HT1080 (cell line): ENCODE measurements at places on chromosomes 2 and 18. TPM values are rescaled to one million over a fixed set of nuclear protein-coding genes. Genes with fewer than 3 reads are reported as not detected.

DNA sequence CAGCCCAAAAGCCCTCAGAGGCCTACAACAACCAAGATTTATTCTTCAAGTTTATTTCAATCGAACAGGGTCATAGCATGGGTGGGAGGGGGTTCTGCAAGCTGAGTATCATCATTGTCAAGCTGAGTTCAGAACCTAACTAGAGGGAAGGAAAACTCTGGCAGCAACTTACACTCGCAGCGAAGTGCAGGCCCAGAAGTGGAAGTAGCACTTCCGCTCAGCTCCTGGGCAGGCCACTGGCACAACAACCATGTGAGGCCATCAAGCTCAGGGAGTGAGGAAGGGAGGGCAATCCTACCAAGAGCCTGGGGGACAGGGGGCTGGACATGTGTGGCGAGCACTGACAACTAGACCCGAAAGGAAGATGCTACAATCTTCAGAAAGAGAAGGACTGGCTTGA, 4.8 kb downstream of the UXS1 start:
- no peak for DNase-seq

DNA sequence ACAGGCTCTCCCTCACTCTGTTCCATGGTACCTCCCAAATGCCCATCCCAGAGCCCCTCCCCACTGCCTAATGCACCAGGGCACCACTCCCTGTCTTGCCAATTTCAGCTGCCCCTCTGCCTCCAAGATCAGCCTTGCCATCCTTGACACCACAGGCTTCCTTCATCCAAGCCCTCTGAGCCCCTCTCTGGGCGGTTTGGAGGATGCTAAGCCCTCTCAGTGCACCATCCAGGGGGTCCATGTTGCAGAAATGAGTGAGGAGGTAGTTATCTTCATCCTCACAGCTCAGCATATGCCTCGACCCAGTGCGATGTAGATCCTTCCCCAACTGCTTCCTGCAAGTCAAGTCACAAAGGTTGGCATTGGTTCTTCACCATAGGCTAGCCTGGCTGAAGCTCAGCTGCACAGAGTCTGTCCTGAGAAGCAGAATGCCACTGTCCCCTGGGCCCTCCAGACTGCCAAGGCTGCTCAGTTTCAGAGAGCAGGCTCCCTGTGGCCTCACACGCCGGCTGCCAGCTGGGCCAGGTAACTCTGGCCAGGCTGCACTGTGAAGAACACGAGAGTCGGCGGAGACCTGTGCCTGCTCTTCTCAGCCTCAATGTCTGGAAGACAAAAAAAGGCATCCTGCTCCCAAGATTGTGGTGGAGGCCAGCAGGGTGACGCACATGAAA, 9.9 kb upstream of the MAP3K2 start:
- DNase-seq, result no peak

DNA sequence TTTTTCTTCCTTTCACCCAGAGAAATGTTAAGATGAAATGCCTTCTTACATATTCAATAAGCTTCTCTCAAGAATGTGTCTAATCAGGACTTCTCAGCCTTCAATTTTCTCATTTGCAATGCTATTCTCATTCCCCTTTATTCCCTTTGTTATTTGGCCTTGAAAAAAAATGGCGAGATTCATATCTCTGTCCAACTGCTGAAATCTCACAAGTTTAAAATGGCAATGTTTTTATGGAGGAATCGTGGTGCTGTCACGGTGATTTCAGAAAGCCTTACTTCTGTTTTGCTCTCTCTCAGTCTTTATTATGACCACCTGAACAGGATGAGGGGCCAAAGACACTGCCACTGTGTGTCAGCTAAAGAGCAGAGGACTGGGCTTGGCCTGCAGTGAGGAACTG, 928.5 kb downstream of the DCC start:
- DNase-seq, result no peak

DNA sequence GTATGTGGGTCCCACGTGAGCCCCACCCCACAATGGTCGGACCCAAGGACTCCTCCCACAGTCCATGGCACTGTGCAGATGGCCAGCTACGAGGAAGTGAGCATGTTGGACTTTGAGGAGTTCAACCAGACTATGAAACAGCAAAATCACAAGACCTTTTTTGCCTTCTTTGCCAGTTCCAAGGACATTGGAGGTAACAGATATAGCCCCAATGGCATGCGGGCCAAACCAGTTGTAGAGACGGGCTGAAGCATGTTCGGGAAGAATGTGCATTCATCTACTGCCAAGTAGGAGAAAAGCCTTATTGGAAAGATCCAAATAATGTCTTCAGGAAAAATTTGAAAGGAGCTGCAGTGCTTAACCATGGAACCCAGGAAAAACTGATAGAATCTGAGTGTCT, 12.6 kb downstream of the DNER start:
- no peak for DNase-seq

GRCh38 chr2:165909466-165909865, 44.1 kb downstream of the TTC21B start:
- DNase-seq, result no peak

DNA sequence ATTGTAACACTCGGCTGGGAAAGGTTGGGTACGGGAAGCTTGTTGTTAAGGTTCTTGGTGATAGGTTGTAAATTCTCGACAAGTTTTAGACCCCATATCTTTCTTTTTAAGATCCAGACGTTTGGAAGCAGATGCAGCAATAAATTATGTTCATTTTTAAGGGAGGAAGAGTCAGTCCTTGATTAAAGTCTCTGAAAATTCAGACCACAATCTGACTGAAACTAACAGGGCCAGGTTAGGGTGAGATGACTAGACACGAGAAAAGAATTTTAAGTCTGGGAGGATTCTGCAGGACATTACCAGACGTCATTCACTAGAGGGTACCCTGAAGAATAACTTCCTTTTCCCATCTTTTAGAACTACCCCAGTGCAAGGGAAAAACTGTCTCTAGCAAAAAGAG, 16.1 kb downstream of the WIPF1 start:
- no peak for DNase-seq

- DNase-seq, result no peak
Measured at GRCh38 chr2:200099256-200099655, 143.9 kb downstream of the MAIP1 start.

DNA sequence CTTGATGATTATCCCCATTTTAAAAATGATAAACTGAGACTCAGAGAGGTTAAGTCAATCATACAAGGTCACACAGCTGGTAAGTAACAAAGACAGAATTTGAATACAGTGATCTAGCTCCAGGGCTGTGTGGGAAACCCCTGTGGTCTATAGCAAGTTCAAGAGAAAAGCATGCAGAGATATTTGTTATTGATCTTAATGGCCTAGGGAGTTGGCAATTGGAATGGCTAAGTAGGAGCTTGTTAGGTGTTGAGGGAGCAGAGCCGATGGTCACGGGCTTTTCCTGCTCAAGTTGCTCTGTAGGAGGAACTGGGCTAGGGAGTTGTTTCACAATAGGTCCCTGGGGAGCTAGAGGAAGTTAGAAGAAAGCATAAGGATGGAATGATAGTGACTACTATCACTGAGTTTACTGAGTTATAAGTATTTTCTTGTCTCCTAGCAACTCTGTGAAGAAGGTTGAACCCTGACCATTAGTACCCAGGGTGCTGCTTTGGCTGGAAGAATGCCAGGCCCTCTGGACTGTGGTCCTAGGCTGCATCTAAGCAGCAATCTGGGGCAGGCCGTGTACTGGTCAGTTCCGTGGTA, 30.0 kb downstream of the RNF125 start:
- DNase-seq, result peak; percentile 3

DNA sequence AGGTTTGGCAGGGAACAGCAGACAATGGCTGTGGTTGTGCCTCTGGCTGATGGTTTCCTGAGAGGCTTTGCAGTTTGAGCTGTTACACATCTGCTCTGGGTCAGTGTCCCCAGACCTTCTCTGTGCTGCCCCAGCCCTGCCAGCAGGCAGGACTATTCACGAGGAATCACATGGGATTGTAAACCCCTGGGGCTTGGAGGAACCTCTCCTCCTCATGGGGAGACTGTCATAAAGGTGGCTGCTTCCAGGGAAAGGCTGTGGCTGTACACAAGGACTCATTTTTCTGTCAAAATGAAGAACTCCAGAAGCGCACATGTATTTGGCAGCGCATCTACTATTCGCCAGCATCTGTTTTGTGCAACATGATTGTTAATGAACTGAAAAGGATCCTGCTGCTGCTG, 142.6 kb upstream of the CYP1B1 start:
- DNase-seq, result no peak

DNA sequence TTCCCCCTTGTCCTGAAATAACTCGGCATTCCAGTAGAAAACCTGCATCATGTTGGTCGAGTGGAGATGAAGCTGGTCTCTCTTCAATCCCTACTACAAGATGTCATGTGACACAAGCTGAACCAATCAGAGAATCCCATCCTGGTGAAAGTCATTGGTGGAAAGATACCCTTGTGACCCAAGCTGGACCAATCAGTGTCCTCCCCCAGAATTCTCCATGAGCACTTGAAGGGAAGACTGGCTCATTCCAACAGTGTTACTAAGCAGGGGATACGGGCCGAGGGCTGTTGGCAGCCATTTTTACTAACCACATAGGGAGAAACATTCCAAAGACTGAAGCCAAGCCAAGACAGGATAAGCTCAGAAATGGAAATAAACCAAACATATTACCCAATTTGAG, 298.3 kb downstream of the ICOS start:
- DNase-seq, result peak; percentile 82

GRCh38 chr2:102063941-102064678, 72.3 kb downstream of the IL1R2 start:
- DNase-seq, result peak; percentile 90

GRCh38 chr2:224925810-224926100, 116.5 kb downstream of the DOCK10 start:
- DNase-seq, result peak; percentile 44

DNA sequence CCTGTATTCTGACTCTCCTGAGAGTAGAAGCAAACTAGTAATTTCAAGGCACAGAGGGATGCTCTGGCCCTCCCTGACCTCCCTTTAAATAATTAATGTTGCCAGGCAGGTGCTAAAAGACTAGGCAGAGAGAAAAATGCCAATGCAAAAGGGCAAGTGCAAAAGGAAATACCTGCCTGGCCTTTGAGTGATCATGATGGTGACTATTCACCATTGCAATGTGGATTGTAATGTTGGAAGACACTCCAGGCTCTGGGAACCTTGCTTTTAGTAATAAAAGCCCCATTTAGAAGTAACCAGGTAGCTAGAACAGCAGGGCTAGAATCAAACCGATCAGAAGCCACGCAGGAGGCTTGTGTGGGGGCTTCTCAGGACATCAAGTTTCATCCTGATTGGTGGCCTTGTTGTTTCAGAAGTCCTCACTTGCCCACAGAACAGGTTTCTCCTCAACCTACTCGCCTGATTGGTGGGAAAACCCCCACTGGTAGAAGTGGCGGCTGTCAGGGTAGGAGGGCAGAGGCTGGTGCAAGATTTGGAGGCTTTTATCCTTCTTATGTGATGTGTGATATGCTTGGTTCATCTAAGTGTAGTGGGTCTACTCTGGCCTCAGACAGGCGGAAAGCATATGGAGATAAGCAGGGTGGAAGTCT, 16.0 kb upstream of the CHRNA1 start:
- peak; percentile 18 for DNase-seq

GRCh38 chr2:194550702-194551101, 1106.3 kb upstream of the SLC39A10 start:
- DNase-seq, result peak; percentile 18

DNA sequence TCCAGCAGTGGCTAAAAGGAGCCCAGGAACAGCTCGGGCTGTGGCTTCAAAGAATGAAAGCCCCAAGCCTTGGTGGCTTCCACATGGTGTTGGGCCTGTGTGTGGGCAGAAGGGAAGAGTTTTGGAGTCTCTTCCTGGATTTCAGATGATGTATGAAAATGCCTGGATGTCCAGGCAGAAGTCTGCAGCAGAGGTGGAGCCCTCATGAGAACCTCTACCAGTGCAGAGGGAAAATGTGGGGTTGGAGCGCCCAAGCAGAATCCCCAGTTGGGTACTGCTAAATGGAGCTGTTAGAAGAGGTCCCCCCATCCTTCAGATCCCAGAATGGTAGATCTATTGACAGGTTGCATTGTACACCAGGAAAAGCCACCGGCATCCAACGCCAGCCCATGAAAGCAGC, 412.1 kb downstream of the TDRD15 start:
- DNase-seq, result no peak

DNA sequence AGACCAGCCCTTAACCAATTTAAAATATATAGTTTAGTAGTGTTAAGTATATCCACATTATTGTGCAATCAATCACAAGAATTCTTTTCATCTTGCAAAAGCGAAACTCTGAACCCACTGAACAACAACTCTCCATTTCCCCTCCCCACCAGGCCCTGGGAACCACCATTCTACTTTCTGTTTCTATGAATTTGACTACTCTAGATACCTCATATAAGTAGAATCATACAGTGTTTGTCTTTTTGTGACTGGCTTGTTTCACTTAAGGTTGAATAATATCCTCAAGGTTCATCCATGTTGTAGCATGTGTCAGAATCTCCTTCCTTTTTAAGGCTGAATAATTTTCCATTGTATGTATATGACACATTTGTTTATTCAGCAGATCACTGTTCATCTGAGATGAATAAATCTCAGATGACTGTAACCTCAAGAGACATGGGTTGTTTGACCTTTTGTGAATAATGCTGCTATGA, 8.1 kb upstream of the SOS1 start:
- DNase-seq, result peak; percentile 44

GRCh38 chr18:36635414-36636096, 193.2 kb downstream of the TPGS2 start:
- no peak for DNase-seq

- DNase-seq, result no peak
Measured at GRCh38 chr18:62990653-62991052, 275.3 kb downstream of the PHLPP1 start.

DNA sequence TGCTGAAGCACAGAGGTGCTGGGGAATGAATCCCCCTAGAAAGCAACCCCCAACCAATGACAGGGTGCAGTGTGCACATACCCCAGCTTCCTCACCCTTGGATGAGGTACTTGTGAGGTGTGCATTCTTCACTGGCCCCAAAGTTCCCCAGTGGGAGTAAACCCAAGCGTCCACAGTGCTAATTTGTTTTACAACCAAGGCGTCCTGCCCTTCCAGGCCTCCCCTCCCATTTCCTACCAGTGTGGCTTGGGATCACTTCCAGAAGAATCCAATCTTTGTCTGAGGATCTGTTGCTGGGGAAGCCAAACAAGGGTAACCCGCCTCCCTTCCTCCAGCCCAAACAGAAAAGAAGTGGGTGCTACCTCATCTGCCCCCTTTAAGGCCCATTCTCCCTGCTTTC, 40.3 kb upstream of the TEX51 start:
- no peak for DNase-seq

GRCh38 chr2:10316860-10317259, 14.2 kb downstream of the HPCAL1 start:
- no peak for DNase-seq

- DNase-seq, result peak; percentile 85
Measured at GRCh38 chr2:234467289-234467688, 29.6 kb downstream of the ARL4C start.

DSC1 gene
- total RNA-seq, result not detected in 2 replicates

FRZB gene
- not detected in 2 replicates for total RNA-seq

GAL3ST2 gene
- not detected in 2 replicates for total RNA-seq

ABCA12 gene
- under 0.01 and 0.02 TPM in 2 replicates for total RNA-seq

FAM210A gene
- 47.2 and 51.1 TPM in 2 replicates for total RNA-seq

ALPP gene
- total RNA-seq, result not detected in 2 replicates

AKAIN1 gene
- not detected in 2 replicates for total RNA-seq

SLC40A1 gene
- 0.29 and 0.57 TPM in 2 replicates for total RNA-seq

C2orf74 gene
- total RNA-seq, result 29.8 and 30.5 TPM in 2 replicates

SRD5A2 gene
- not detected in 2 replicates for total RNA-seq

DNER gene
- 42.9 and 51.3 TPM in 2 replicates for total RNA-seq
